Fibroblast of skin of back (primary cell): ENCODE measurements at places on chromosomes 12 and 14.

- DNase-seq: no peak
Measured at GRCh38 chr14:70021548-70022220, 142.5 kb downstream of the SMOC1 start.

DNA sequence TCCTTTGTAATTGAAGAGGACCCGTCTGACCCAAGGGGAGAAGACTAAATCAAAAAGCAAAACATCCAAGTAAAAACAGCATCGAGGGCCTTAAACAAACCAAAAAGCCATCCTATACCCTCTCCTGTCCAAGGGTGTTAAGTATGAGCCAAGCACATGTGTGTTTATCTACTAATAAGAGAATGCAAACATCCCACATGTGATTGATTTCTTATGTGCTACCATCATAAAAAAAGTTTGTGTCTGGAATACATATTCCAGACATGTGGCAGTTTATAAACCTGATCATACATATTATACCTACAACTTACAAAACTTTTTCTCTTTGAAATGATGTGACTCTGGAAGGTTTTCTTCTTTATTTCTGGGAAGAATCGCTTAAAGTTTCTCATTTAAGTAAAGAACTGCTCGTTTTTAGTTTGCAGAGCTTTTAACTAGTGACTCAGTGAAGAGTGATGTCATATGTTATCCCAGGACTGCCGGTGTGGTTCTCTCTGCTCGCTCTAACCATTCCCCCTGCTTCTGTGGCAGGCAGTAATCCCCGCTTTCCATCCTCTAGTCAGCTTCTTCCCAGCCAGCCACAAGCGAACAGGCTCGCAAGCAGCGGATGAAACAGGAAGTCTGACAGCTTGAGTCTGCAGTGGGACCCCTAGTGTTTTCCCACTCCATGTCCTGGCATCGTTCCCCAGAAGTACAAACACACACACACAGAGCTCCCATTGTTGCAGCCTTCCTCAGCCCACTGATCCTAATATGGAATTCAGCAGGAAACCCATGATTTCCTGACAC lies 431 bp upstream of the RHOJ start:
- DNase-seq: peak; percentile 99

GRCh38 chr12:5963515-5963914 lies 18.5 kb upstream of the ANO2 start:
- DNase-seq: no peak

GRCh38 chr14:98099527-98099926 lies 1172.5 kb downstream of the BCL11B start:
- no peak for DNase-seq

- DNase-seq: peak; percentile 74
Measured at GRCh38 chr12:12954356-12954755, 2.4 kb upstream of the GPRC5D start.

- DNase-seq: peak; percentile 75
Measured at GRCh38 chr12:108307006-108307405, 32.1 kb downstream of the CMKLR1 start.
